ENCODE measurements at places on chromosomes 1 and 21.

GRCh38 chr21:29470397-29470796 lies 171.7 kb downstream of the BACH1 start:
- DNase-seq: no peak

DNA sequence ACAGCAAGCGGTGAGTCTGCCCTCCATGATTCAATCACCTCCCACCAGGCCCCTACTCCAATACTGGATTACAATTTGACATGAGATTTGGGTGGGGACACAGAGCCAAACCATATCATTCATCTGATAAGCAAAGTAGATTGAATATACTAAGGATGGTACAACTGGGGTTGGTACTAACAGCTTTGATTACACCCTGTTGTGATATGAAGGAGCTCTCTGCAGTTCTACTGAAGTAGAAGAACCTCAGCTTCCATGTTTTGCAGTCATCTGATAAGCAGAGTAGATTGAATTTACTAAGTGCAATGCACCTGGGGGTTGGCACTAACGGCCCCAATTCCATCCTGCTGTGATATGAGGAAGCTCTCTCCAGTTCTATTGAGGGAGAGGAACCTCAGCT lies 31.1 kb downstream of the RWDD3 start:
- no peak for DNase-seq

DNA sequence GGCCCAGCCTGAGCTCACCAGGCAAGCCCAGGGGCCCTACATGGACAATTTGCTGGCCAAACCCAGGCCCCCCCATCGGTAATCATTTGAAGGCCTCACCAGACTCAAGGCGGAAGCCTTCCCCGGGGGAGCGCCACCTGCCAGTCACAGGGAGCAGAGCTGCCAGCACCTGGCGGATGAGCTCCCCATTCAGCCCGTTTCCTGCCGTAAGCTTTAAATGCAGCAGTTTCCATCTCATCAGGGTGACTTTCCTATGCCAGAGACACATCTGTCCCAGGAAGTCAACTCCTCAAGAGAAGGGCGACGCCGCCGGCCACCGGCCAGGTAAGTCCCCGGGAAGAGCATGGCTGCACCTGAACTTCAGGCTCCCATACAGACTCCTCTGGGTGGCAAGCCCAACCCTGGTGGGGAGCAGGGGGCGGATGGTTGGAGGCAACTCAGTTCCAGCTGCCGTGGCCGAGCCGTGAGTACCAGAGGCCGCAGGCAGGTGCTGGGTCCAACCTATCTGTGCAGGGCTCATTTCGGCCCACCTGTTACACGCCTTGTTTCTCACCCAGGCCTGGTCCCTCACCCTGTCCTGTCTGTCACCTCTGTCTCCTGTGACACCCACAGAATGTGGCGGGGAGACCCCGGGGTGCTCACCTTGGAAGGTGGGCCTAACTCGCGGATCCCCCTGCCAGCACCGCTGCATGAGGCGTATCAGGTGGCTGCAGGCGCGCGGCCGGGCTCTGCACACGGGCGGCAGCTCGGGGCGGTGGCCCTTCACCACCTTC lies 20.7 kb downstream of the RIPK4 start:
- no peak for DNase-seq

GRCh38 chr1:230793463-230793745 lies 46.2 kb downstream of the CAPN9 start:
- DNase-seq: no peak

DNA sequence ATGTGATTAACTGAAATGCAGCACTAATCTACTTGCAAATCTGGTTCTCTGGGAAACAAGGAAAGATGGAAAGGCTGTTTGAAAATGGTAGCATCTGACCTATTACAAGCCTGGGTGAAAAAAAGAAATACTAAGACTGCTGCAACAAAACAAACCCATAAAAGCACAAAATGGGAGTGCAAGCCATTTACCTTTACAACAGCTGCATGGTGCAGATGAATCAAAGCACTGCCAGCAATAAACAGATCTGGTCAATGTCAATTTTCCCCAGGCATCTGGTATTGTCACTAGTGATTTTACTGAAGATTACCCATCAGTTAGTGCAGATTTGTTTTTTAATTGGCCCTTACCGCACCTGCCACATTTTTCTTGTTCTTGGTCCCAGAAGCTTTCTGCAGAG lies 1341.7 kb downstream of the PLA2G4A start:
- DNase-seq: no peak

- peak; percentile 84 for DNase-seq
Measured at GRCh38 chr1:155070721-155071569, 7.4 kb downstream of the EFNA4 start.

DNA sequence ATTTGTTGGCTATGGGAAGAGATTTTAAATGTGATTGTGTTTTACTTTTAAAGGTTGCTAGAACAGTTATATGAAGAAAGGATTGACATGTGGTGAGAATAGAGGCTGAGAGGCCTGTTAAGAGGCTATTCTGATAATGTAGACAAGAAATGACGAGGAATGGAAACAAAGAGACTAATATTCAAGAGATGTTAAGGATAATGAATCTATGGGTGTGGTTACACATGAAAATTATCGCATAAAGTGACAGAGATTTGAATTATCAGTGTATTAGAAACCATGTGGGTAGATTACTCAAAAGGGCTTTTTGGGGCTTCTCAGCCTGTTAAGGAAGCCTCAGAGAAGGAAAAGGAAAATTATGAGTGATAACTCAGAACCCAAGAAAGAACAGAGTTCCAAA lies 120.4 kb downstream of the MACF1 start:
- DNase-seq: no peak

- DNase-seq: no peak
Measured at GRCh38 chr1:230167419-230167852, 100.4 kb downstream of the GALNT2 start.
